ENCODE measurements at places on chromosomes 11 and 22. TPM values are rescaled to one million over a fixed set of nuclear protein-coding genes. Genes with fewer than 3 reads are reported as not detected.

DNA sequence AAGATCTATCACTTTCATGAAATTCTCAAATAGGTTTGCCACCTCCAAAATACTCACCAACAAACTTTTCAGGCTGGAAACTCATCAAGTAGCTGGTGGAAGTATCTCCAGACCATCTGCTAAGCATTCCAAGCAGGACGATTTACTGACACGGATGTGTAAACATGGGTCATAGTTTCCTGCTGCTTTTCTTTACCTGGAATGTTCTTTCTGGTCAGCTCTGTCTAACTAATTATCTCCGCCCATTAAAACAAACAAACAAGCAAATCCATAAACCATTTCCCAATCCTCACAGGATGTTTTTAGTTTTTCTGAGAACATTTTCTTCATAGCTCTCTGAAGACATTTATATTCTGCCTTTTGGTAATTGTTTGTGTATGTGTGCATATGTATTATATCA lies 397.0 kb downstream of the METTL15 start:
- DNase-seq, result no peak

DNA sequence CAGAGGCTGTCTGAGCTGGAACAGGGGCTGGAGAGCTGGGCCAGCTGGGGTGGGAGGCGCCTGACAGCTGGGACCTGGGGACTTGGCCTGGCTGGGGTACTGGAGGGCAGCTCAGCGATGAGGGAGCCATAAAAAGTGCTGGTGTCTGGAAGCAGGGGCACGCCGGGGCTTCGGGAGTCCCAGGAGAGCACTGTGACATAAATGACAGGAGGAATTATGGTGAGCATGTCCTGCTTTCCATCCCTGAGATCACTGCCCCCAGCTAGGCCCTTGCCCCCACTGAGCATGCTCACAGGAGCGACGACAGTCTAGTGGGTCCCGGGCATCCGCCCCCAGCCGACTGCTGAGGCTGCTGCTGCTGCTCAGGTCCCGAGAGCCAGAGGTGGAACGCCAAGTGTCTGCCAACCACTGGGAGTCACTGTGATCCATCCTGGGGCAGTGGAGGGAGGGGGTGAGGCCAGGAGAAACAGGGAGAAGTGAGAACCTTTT lies 6.2 kb downstream of the ROBO4 start:
- DNase-seq, result no peak

GRCh38 chr11:40291741-40292140 lies 1167.7 kb downstream of the LRRC4C start:
- no peak for DNase-seq

DNA sequence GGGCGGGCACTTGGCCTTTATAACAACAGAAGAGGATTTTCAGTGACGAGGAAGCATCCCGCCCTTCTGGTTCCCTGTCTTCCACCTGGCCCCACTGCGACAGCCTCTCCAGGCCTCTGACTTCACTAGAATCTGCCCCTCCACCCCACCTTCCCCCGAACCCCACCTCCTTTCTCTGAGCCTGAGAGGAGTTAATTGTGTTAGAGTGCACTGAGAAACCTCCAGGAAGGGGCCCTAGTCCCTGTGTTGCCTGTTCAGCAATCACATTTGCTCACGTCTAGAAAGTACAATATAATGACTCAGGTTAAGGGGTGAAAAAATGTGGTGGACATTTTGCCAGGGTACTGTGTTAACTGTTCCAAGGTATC lies 38.8 kb downstream of the PTPRJ start:
- DNase-seq, result no peak

The USH1C gene
- not detected for total RNA-seq

DNA sequence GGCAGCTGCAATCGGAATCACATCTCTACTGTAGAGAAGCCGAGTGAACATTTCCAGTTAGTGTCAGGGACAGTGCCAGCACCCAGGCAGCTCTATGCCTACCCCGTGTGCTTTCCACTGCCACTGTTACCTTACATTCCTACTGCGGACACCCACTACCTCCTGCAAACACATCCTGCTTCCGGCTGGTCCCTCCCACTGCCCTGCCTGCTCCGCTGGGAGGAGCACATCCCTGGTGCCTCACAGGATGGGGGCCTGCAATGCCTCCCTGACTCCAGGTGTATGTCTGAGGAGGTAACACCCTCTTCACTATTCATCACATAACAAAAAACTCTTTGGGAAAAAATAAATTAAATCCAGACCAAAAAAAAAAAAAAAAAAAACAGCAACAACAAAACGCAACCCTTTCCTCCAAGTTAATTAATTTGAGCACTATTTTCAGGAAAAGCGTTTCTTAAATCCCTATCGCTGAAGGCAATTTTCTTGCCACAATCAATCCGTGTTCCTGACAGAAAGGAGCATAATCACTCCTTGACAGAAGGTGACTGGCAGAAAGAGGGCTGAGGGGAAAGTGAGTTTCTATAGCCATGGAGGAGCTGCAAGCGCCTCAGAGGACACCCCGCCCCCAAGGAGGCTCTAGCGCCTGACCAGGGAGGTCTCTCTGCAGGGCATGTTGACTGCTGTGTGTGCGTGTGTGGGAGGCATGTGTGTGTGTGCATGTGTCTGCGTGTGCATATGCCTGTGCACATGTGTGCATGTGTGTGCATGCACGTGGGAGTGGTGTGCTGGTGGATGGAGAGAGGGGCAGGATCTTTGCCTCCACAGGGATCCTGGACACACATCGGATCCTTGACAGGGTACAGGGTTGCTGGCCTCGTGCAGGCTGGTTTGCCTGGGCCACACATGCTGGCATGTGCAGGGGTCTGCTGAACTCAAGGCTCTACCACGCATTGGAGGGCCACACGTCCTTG lies 134.8 kb upstream of the NTM start:
- no peak for DNase-seq

The AQP11 gene
- total RNA-seq, result 1.8 TPM

- DNase-seq, result no peak
Measured at GRCh38 chr11:64165481-64165841, 452 bp downstream of the MACROD1 start.

- no peak for DNase-seq
Measured at GRCh38 chr22:40955571-40955970, 4.4 kb downstream of the RBX1 start.

DNA sequence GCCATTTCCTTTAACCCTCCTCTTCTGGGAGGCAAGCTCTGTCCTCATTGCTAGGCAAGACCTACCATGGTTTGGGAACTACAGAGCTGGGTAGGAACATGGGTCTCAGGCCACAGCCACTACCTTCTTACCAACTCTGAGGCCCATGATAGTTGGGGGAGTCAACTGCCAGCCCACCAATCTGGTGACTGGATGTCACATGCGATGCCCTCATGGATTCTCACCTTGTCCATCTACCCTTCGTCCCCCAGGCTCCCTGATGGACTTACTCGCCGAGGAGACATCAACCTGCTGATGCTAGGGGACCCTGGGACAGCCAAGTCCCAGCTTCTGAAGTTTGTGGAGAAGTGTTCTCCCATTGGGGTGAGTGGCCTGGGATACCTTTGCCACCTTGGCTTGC lies 13.7 kb downstream of the MCM5 start:
- no peak for DNase-seq

The PANX1 gene
- total RNA-seq, result 17.7 TPM

DNA sequence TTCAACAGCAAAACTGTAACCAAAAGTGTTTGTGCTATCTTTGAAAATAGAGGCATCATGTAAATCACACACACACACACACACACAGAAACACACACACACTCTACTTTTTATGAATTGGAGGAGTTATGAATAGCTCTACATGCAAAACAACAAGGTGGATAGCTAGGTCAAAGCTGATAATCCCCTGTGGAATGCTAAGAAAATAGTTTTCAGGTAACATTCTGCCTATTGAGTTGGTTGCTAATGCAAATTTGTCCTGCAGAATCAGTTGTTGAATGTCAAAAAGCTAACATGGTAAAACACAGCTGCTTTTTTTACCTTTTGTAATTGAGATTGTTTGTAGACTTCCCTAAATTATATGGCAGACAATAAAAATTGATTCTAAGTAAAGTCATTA lies 1658.4 kb upstream of the RAG2 start:
- no peak for DNase-seq

DNA sequence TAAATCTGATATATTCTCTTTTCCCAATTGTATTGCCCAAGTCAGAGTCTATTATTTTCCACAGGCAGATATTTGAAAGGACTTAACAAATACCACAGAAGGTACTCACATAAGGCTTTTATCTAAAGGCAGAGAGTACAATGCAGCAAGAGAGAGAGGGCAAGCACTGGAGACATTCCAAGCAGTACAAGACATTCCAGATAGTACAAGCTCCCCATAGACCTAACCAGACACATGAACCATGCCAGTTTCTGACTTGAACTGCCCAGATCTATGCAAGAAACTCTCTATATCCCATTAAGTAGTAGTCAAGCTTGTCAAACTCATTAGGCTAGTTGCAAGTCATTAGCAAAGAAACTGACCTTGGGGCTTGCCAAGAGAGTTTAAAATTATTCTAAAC lies 11.2 kb upstream of the MS4A6E start:
- no peak for DNase-seq

DNA sequence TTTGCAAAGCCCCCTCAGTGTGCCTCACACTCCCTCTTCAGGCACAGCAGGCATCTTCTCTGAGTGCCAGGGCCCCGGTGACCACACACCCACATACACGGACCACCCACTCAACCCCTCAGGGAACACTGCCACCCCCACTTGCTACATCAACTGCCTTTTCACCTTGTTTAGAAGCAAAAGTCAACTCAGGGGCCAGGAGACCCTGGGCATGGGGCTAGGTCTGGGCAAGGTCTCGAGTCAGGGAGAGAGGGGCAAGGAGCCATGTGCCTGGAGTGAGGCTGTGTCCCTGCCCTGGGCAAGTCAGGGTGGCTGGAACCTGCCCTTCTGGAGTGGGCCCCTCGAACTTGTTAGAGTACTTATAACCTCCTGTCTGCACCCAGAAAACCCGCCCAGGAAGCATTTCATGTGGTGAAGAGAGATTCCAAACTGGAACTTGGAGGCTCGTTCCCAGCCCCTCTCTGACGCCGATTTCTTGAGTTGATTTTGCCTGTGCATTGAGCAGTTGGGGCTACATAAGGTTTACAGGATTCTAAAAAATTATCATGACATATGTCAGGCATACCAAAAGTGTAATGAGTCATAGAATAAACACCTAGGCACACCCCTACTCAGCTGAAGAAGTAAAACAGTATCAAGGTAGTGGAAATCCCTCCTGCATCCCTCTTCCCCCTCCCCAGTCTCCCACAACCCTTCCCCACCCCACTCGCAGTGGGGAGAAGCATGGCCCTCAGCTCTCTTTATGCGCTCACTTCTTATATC lies 74.3 kb downstream of the MYEOV start:
- no peak for DNase-seq

DNA sequence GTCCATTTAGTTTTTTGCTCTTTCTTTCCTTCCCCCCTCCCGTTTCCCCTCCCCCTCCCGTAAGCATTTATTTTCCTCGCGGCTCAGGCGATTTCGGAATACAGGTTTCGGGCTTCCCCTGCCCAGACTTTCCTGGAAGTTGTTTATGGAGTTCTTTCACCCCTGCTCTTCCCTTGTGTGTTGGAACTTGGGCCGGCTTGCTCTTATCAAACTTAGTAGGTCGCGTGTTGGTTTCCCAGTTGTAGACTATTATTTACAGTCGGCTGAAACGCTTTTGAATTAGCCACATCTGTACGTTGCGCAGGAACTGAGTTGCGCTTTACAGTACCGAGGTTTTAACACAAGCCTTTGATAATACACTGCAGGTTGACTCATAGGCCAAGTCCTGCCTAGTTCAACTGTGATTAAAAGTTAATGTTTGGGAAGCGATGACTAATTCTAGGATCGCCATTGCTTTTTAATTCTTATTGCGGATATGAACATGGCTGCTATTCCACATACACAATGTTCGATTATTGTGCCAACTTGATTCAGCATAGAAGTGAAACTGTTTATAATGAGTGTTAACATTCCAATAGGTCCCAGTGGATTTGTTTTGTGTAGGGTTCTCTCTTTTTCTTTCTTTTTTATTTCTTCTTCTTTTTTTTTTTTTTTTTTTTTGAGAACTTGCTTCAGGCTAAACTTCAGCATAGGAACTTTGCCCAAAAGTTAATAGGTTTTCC lies 1.7 kb downstream of the YAP1 start:
- DNase-seq, result no peak

- no peak for DNase-seq
Measured at GRCh38 chr11:32213223-32213622, 122.3 kb downstream of the RCN1 start.

- DNase-seq, result no peak
Measured at GRCh38 chr11:12239396-12239795, 129.0 kb downstream of the MICAL2 start.

DNA sequence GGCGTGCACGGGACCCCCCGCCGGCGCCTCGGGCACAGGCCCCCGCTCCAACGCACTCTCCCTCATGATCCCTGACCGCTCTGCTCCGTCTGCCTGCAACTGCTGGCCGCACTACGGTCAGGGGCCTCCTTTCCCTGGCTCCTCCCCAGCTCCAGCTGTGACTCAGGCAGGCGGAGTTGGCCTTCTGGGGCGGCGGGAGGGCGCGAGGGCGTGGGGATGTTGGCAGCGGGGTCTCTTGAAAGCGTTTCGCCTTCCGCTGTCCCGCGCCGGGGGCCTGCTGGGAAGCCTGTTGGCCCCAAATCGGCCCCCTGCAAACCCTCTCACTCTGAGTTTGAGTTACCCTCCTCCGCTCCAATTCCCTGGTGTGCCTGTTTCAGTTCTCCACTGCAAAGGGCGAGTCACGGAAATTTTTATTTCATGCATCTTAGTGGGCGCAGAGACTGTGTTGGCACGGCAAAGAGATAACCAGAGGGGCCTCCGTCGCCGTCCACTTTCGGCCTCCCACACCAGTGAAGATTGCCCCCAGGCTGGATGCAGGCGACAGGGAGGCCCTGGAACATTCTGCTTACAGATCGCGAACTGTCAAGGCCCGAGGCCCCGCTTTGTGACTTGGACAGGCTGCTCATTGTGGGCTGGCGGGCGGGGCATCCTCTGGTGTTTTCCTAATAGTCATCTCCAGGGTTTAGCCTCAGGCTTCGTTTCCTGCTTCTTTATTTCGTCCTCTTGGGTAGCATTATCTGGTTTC lies at the start of gene CAVIN3:
CAVIN3 (minus strand) TSS at position 91 of the 745 bp plus-strand sequence; CDS start at position 66, 25 bp downstream.
- DNase-seq, result peak; percentile 71

The SF3A1 gene
- total RNA-seq, result 47.9 TPM

GRCh38 chr11:57216463-57216862 lies 20.6 kb downstream of the APLNR start:
- no peak for DNase-seq

- DNase-seq, result no peak
Measured at GRCh38 chr22:29539105-29539504, 14.5 kb downstream of the THOC5 start.

All from breast epithelium (tissue), 4 donors.